ENCODE measurements at places on chromosomes 2 and 18.

- peak; percentile 38 for DNase-seq
Observed at GRCh38 chr18:36179562-36180355, 7.5 kb upstream of the MOCOS start.

DNA sequence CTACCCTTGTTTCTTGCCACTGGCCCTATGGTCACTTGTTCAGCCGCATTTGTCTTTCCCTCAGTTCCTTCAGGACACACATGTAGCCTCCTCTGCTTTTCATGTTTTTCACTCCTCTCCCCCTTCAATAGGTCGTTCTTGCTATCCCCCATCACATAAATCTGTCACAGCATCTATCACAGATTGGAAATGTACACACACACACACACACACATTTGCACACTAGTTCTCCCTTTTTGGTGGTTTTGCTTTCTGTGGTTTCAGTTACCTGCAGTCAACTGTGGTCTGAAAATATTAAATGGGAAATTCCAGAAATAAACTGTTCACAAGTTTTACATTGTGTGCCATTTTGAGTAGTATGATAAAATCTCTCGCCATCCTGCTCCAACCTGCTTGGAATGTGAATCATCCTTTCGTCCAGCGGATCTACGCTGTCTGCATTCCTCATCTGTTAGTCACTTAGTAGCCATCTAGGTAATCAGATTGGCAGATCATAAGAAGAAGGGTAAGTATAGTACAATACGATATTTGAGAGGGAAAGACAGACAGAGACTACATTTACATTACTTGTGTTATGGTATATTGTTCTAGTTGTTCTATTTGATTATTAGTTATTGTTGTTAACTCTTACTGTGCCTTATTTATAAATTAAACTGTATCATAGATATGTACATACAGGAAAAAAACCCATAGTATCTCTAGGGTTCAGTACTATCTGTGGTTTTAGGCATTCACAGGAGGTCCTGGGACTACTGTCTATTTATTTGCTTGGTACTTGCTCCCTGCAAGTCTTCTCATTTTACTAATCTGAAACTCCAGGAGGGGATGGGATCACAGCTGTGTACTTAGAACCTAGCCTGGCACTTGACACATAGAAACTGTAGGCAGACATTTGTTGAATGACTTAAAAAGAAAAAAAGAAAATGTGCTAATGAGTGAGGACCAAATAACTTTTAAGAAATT lies 86.1 kb upstream of the PNPT1 start:
- no peak for DNase-seq

GRCh38 chr2:156563994-156564753 lies 128.0 kb downstream of the GPD2 start:
- no peak for DNase-seq

GRCh38 chr2:9408641-9409151 lies 14.6 kb downstream of the ITGB1BP1 start:
- peak; percentile 86 for DNase-seq

DNA sequence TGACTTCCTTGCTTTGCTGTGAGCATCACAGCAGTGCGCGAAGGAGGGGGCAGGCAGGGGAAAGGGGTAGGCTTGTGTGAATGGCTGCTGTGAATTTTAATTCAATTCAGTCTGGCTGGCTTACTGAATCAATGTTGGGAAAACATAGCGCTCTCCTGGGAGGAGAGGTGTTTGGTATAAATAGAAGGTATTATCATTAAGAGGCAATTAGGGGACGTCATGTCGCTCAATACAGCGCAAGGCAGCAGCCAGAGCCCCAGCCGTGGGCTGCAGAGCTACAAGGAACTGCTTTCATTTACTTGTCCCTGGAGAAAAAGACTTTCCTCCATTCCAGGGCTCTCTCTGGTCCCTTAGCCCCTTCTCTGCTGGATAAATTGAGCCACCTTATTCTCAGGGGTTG lies 181.4 kb upstream of the MSH6 start:
- DNase-seq: no peak

- DNase-seq: peak; percentile 52
Observed at GRCh38 chr18:77000527-77000926, 132.1 kb downstream of the MBP start.

DNA sequence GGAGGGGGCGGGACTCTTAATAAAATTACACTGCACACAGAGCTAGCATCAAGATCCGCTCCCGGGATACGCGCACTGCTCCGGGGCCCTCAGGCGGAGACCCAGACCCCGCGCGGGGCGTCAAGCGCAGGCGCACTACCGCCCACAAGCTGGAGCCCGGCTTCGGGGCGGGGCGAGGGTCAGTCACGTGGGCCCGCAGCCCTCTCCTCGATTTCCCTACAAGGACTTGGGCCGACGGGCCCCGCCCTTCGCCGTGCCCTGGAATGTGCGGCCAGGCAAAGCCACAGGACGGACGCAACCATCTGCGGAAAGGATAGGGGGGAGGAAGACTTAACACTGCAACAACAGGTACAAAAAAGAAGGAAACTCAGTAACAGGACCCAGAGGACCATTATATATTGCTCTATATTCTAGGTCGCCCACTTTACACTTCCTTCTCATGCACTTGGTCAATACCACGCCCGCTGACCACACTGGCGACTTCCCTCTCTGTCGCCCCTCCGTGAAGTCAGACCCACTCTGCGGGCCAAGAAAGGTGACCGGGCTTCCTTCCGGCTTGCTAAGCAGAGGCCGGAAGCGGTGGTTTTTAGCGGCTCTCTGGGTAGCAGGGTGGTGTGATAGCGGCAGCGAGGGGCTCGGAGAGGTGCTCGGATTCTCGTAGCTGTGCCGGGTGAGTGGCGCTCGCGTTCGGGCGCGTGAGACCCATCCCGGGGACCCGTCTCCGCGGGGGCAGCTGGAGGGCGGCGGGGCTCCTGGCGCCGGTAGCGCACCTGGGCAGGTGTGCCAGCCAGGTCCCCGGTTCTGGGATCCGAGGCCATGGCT lies at the start of gene MYL12A:
MYL12A (plus strand) TSS at position 562 of the 822 bp plus-strand sequence. CDS start 5,447 bp downstream, outside the sequence.
- DNase-seq: peak; percentile 97

DNA sequence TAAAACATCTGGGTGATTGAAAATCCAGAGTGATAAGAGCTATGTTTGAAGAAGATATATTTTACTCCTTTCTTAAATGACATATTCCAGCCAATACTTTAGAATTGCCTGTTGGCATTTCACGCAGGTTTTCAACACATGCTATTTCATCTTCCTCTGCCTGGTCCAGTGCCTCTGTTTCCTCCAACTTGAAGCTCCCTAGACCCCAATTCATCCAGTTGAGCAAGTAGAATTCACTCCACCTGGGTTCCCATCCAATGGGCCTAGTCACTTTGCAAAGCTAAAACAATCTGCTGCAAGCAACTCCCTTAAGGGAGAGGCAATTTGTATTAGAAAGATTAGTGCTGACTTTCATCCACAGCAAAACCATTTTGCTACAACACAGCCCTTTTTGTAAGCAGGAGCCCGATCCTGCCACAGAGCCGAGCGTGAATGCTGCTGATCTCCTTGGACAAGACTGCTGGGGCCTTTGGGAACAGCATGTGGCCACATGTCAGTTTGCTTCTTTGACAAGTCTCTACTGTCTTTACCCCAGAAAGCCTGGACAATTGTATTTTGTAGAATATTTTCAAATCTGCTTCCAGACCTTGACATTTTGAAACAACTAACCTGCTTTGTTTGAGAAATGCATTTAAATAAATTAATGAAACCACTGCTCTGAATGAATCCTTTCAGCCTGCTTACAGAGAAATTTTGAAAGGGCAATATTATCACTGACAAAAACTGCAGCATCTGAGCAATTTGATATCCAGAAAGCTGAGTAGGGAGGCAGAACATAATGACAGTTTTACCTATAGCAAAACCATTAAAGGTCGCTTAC lies 259.1 kb downstream of the TDRD15 start:
- DNase-seq: no peak

DNA sequence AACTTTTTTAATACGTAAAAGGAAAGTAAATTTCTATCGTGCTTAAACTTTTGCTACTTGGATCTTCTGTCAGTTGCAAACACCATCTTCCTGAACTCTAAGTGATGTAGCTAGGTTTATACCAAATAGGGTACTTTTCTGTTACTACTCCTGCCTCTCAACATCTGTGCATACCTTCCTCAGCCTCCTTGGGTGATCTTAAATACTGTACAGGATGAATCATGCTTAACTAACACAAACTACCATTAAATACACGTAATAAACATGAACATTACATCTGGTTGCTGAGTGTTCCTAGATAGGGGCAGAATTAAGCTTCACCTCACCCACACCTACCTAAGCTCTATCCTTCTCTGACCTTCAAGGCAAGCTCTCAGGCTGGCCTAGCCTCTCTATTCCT lies 398.0 kb downstream of the TXNL1 start:
- DNase-seq: no peak

- no peak for DNase-seq
Observed at GRCh38 chr2:9230051-9230802, 23.6 kb downstream of the ASAP2 start.

DNA sequence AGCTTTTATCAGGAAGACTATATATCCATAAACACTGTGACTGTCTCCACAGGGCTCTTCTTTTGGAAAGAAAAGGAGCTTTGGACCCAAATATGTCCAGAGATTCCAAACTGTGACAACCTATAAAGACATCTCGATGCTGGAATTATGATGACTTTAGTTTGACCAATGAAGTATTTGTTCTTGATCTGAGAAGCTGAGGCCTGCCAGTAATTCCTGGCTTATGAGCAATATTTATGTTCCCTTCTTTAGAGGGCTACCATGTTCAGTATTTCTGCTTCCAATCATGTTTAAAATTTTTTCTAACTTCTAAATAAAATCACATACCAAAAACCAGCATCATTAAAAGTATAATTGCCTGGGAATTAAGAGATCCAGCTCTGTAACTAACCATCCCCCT lies 41.1 kb downstream of the FEZ2 start:
- no peak for DNase-seq

GRCh38 chr18:10591896-10592295 lies 66.1 kb downstream of the NAPG start:
- no peak for DNase-seq

- DNase-seq: no peak
Observed at GRCh38 chr2:238167761-238168160, 9.0 kb downstream of the ERFE start.

- peak; percentile 86 for DNase-seq
Observed at GRCh38 chr2:147989809-147990403, 30.6 kb downstream of the ORC4 start.

DNA sequence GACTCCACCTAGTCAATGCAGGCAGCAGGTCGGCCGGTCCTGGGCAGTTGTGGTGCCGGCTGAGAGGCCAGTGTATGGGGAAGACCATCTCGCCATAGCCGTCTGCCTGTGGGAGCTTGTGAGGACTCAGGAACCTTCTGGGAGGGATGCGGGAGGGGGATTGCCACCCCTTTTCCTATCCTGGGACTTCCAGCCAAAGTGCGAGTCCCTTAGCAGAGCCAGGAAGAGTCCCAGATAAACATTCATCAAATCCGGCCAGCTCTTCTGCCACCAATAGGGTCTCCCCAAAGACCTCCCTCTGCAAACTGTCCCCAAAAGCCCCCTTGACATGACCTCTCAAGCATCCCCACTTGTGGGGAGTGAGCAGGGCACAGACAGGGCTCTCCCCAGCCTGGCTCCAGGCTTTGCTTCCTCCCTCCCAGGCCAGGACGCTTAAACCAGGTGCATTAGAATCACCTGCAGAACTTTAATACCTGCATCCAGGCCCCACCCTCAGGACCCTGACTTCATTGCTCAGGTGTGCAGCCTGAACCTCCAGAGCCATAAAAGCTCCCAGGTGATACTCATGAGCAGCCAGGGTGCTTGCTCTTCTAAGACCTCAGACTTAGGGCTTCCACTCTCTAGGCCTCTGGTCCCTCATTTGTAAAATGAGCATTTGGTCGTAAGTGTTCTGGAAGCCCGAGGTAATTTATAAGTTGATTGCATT lies 159.3 kb downstream of the CAPN13 start:
- no peak for DNase-seq

GRCh38 chr2:99662761-99663341 lies 173.0 kb upstream of the REV1 start:
- DNase-seq: no peak

- DNase-seq: no peak
Observed at GRCh38 chr2:231720292-231720986, 12.1 kb downstream of the PTMA start.

DNA sequence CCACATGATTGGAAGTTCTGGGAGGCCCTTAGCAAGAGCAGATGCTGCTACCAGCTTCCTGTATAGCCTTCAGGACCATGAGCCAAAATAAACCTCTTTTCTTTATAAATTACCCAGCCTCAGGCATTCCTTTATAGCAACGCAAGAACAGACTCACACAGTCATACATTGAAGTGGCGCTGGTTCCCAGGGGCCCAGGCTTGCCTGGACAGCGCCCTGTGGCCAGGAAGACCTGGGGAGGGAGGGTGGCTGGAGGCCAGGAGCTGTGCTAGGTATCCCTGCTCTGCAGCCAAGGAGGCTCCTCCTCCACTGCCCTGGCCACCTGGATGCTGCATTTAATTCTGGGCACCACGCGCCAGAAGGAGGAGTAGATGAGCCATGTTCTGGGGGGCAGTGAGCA lies 98.1 kb downstream of the AGAP1 start:
- no peak for DNase-seq

DNA sequence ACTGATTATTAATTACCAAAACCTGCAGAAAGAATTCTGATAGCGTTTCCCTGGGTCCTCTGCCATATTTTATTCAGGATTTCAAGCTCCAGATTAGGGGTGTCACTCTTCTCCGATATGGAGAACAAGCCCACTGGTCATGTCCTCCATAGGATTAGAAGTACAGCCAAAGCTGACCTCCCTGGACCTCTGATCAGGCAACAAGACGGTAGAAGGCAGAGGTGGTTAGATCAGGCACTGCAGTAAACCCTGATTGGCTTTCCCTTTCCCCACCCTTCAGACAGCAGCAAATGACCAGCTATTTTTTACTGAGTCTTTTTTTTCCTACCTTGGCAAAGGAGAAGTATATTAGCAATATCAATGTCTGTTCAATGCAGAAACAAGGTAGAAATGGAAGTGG lies 37.7 kb downstream of the SPC25 start:
- DNase-seq: no peak

DNA sequence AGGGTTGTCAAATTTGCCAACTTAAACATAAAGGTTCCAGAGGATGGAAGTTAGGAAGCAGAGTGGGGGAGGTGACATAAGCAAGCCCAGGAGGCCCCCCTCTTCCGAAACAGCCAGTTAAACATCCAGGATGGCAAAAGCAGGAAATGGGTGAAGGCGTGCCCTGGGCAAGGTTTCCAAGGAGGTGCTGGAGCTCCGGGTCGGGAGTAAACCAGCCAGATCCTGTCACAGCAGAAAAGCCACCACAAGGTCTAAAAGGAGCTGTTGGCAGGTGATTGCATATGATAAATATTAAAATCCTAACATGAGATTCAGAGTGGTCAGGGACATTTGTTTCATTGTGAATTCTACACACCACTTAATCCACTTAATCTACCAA lies 572.2 kb upstream of the SALL3 start:
- no peak for DNase-seq

DNA sequence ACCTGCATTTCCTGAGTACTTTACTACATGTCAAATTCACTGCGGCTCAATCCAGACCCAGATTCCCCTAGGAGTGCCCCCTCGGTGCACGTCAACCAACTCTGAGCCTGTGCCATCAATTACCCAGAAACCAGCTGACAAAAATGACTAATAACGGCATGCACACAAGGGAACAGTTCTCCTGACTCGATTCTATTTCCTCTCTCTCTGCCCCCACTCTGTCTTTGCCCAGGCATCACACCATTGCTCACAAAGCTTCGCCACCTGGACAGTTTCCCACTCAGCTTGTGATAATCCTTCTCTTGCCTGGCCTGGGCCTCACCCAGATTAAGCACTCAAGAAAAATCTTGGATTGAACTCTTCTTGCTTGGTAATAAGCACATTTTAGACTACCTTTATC lies 115.3 kb upstream of the NDUFV2 start:
- no peak for DNase-seq

All from Kasumi-1 (cell line).